Stimulated activated CD4-positive, alpha-beta T cell treated with anti-CD3 and anti-CD28 coated beads, Interleukin-15, amount 100 ng/mL, for 48 hours (primary cell): ENCODE measurements at places on chromosomes 2 and 18.

GRCh38 chr2:170821531-170822289 lies 5.0 kb downstream of the GAD1 start:
- DNase-seq, result no peak

- no peak for DNase-seq
These were observed 188.1 kb upstream of the SPRED2 start for GRCh38 chr2:65620524-65620923.

DNA sequence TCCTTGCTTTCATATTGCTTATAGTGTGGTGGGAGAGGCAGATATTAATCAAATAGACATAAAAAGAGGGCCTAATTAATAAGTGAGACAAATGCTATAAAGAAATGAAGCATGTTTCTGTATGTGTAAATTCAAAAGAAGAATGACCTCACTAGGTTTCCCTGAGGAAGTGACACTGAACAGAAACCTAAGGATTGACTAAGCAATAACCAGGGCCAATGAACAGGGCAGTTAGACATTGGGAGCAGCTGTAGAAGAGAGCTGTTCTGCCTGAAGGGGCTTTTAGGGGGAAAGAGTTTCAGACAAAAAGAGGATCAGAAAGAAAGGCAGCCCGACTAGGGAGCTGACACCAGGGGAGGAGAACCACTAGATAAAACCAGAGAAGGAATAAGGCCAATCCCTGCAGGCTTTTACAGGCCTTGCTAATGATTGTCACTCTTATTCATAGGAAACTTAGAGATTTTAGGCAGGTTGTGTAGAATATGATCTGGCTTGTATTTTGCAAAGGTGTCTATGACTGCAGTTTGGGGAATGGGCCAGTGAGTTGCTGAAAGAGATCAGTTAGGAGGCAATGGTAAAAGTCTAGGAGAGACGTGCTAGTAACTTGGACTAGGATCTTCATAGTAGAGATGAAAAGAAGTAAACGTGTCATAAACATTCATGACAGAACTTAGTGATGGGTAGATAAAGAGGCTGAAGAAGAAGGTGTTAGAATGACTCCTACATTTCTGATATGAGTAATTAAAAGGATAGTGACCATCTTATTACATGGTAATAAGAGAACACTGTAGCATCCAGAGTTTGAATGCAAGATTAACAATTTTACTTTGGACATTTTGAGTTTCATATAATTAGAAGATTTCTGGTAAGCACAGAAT lies 26.8 kb upstream of the NABP1 start:
- no peak for DNase-seq

- peak; percentile 64 for DNase-seq
These were observed 231.2 kb downstream of the MYO3B start for GRCh38 chr2:170409164-170409535.

GRCh38 chr2:241516520-241516965 lies 8.2 kb upstream of the STK25 start:
- no peak for DNase-seq

DNA sequence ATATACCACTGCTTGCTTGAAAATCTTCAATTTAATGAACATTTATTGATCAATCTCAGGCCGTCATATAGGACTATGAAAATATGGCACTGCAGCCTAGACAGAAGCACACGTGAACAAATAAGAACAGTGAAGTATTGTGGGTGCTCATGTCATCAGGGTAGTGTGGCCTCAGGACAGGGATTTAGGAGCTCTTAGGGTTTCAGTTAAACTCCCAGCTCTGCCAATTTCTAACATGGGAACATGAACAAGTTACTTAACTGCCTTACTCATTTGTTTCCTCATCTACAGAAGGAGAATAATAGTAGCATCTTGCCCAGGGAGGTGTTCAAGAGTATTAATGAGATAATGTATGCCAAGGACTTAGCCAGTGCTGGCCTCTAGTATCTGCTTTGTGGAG lies 146.0 kb upstream of the MAP3K20 start:
- no peak for DNase-seq

- DNase-seq, result no peak
These were observed 52.7 kb downstream of the MALT1 start for GRCh38 chr18:58723810-58724602.

- DNase-seq, result no peak
These were observed 167.3 kb upstream of the SRD5A2 start for GRCh38 chr2:31748041-31748440.
